Brain pericyte (primary cell): ENCODE measurements at places on chromosomes 7 and 10.
A peak's percentile ranks its signal among the peaks of the same experiment; 100 is the strongest.

GRCh38 chr10:29151005-29151404, 137.9 kb upstream of the LYZL1 start:
- no peak for DNase-seq

- DNase-seq, result no peak
Measured at GRCh38 chr10:117167789-117168674, 29.3 kb upstream of the KCNK18 start.

GRCh38 chr7:100221231-100221718, 1.5 kb downstream of the PVRIG start:
- DNase-seq, result no peak

GRCh38 chr7:38907066-38907465, 1.9 kb downstream of the VPS41 start:
- DNase-seq, result no peak

DNA sequence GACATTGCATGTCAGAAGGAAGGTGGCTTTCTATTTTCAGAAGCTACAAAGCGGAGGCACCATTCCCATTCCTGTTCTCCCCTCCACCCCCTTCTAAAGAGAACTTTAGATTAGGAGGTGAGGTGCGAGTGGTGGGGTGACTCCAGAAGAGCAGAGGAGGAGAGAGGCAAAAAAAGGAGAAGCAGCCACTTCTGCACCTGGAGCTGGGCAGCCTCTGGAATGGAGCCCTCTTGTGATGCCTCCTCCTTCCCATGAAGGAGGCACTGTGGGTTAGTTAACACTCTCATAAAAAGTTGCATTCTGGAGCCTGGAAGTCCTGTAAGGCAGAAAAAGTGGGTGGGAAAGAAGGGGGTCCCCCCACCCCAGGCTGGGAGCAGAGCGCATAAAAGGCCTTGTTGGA, 4.8 kb downstream of the PTF1A start:
- DNase-seq, result no peak

DNA sequence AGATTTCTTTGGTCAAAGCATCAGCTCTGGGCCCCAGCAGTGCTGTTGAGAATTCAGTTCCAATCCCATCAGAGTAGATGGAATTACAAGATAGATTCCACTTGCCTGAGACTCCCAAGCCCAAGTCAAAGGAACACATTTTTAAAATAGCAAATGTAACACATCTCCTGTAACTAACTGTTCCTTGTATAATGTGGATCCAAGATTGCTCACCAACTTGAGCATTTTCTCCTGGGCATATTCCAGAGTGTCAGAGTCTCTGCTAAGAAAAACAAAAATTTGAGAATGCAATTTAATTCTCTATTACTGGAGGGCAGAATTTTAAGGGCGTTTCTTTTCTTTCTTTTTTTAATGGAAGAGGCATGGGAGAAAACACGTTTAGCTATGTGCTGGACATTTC, 136.7 kb downstream of the NEBL start:
- DNase-seq, result no peak

- DNase-seq, result no peak
Measured at GRCh38 chr10:102133373-102134195, 744 bp downstream of the PPRC1 start.

DNA sequence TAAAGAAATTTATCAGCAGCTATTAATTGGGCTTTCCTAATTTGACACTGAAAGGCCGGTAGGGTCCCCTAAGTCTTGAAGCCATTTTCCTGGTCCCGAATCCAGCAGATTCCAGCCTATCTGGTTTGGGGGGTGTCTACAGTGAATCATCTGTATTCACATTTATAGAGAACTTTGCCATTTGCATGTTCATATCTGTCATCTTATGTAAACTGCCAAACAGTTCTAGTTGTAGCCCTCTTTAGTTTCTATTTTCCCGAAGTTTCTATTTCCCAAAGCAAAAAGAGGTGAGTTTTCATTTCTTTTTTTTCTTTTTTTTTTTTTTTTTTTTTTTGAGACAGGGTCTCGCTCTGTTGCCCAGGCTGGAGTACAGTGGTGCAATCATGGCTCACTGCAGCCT, 47.6 kb downstream of the PAPSS2 start:
- no peak for DNase-seq

DNA sequence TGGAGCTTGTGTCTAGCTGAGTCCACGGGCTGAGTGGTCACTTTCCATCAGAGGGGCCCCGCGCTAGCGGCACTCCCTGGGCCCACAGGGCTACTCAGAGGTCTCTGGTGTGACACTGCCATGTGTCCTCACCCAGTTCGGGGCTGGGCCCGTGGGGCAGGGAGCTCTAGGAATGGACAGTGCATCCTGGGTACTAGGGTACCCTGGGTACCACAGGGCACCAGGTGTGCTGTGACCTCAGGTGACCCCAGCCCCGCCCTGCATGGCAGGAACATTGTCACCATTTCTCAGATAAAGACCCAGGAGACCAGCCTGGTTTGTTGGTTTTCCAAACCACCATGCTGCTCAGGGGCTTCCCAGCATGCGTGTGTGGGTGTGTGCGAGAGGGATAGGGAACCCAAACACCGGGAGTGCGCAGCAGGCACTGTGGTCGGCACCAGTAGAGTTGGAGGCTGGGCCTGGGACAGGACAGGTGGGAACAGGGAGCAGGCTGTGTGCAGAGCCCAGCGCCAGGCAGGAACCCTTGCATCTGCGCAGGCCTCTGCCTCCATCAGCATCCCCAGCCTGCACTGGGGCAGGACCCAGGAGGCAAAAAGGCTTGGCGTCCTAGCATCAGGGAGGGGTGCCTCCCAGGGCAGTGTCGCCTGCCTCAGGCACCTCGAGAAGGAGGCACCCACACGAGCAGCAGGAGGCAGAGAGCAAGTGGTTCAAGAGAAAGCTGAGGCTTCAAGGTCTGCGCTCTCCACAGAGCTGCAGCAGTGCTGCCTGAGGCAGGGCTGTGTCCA, 19.4 kb upstream of the CSGALNACT2 start:
- DNase-seq, result no peak

DNA sequence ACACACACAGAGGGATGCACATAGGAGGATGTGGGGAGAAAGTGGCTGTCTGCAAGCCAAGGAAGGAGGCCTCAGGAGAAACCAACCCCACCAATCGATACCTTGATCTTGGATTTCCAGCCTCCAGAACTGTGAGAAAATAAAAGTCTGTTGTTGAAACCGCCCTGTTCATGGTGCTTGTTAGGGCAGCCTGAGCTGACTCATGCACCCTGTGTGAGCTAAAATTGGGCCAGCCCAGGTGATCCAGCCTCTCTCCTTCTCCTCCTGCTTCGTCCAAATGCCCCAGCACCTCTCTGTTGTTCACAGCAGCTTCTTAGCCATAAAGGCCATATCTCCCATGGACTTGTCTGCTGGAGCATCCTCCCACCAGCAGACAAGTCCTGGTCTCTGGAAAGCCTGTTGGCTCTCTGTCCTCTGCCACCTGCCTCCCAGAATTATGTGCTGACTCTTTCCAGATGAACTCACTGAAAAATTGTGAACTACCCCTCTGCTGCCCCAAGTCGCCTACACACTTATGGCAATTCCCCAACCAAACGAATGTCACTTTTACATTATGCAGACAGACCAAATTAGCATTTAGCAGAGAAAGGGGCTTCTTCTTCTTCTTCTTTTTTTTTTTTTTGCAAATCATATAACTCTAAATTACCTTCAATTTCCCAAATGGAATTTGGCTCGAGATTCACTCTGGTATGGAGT, 30.2 kb upstream of the CARD11 start:
- no peak for DNase-seq

- no peak for DNase-seq
Measured at GRCh38 chr10:128209862-128210214, 83.6 kb upstream of the MKI67 start.

DNA sequence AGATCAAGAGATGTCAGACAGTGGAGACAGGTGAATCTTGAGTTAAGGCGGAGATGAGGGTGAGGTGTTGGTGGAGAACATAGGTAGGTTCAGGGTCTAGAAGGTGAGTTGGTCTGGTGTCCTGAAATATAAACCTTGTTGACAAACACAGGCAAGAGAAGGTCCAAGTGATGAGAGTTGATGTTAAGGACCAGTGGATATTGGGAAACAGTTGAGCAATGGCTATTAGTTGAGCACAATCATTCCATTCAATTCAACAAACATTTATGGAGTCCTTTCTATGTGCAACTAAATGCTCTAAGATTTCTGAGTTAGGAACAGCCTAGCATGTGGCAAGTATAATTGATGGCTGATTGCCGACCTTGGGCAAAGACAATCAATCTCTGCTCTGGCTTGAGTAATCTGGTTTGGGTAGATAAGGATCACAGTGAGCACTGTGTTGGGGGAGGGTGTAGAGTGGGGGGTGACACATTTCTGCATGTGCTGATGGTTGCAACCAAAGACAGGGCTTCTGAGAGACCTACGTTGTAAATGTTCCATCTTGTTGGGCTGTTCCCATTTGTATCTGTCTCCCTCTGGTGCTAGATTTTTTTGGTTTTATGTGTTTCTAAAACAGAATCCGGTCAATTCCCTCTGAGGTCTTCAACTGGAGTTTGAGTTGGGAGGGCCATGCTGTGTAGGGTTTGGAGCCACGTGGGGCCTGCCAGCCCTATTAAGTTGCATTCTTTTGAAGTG, 201.1 kb downstream of the BAMBI start:
- DNase-seq, result no peak

DNA sequence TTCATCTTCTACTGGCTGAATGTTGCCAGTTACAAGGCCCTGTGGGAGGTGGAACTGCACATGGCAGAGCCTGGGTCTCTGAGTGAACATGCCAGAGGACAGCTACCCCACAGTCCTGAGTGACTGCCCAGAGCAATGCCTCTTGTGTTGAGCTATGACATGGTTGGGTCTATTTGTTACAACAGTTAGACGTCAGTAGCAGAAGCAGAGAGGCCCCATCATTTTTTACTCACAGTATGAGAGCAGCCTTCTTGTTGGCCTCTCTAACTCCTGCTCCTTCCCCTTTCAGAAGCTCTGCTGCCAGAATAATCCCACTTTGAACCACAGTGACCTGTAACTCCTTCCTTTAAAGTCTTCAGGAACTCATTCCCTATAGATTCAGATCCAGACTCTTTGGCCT, 30.8 kb upstream of the NRP1 start:
- DNase-seq, result no peak

DNA sequence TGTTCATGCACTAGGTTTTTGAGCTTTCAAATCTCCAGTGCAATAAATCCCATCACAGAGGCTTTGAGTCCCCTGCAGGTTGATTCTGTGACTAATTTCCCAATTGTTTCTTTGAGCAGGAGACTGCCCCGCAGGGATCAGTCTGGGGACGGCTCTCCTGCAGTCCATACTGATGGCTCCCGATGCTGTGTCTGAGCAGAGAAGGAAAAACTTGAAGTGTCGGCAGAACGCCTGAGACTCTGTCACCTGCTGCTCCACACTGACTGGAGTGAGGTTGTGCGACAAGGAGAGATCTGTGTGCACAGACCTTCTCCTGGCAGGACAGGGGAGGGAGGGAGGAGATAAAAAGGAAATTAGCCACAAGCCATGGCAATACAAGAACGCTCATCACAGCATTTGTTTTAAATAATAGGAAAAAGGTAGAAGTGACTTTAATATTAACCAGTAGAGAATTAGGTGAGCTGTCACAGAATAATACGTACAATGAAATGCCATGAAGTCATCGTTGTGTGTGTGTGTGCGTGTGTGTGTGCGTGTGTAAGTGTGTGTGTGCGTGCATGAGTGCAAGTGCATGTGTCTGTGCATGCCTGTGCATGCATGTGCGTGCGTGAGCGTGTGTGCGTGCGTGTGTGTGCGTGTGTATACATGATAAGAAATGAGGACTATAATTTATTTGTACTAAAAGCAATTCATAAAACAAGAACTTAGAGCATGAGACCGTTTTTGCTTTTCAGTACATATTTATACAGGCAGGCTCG, 38.2 kb downstream of the HTR5A start:
- no peak for DNase-seq

GRCh38 chr10:122565766-122566206, 5.2 kb downstream of the DMBT1 start:
- peak; percentile 73 for DNase-seq

DNA sequence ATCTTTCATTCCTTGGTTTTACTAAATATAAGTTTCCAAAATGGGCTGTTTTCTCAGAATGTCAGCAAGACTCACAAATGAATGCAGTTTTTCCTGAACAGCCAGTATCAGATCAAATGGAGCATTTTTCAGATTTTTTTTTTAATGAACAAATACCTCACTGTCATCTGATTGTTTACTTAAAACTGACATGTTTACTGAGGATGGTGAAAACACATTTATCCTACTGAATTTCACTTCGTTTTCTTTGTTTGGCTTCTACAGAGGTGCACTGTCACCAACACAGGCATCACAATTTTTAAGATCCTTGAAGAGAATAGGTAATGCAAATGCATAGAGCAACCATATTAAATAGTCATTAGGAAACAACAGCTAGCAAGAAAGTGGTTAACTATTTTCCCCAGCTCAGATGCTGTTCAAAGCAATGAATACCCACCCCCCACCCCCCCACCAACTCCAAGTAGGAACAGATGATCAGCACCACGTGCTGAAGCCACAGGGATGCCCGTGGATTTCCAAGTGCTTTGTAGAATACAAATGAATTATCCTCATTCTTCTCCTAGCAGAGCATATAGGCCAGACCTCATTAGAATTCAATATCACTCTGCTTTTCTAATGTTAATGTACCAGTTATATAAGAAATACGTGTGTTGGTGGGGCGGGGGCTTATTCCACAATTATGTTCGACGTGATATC, 205.9 kb downstream of the SKAP2 start:
- no peak for DNase-seq

- no peak for DNase-seq
Measured at GRCh38 chr7:32335107-32335506, 155.1 kb downstream of the LSM5 start.

DNA sequence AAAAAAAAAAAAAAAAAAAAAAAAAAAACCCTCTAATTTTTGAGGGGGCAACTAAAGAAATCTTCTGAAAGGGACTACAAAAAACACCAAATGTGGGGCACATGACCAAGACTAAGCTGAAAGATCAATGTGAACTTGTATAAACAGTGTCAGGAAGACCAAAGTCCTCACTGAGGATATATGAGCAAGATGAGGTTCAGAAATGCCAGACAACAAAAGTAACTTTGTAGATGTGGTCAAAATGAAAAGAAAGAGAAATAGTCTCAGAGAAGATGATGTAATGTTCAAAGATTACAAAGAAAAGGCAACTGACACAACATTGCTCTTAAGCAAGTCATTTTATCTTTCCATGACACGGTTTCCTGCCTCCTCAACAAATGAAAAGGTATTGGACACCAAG, 48.7 kb upstream of the PTPRZ1 start:
- DNase-seq, result no peak

DNA sequence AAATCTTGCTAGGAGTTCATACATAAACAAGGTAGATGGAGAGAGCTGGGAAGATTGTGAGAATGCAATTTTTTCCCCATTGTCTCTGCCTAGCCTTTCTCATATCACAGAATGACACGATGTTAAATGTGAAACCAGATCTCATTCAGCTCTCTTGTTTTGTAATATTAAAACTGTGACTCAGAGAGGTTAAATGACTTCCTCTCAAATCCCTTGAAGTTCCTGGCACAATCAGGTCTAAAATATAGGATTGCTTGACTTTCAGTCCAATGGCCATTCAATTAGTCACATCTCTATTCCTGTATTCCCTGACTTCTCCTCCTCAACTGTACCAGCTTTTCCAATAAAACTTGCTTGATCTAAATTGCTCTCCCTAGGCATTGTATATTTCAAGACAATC, 3.1 kb downstream of the ANKRD22 start:
- DNase-seq, result no peak

GRCh38 chr7:152851881-152852417, 92.4 kb downstream of the ACTR3B start:
- no peak for DNase-seq
